ENCODE measurements at places on chromosomes 3 and 15.

GRCh38 chr3:105834768-105835167 lies 34.0 kb downstream of the CBLB start:
- no peak for DNase-seq

DNA sequence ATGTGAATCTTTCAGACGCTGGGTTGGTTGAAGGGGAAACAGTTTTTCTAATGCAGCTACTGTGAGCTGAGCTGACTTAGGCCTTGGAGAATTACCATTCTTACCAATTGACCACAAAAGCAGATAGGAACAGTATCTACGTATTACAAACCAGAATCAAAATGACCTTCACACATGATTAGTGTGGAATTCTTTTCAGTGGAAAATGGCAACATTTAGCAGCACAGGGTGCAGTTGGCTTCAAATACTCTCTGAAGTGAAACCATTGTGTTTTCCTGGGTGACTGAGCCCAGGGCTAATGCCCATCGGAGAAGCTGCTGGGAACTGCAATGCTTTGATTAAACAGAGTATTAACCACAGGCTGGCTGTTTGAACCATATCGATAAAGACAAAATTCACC lies 40.2 kb upstream of the GOLGA8J start:
- DNase-seq: no peak

DNA sequence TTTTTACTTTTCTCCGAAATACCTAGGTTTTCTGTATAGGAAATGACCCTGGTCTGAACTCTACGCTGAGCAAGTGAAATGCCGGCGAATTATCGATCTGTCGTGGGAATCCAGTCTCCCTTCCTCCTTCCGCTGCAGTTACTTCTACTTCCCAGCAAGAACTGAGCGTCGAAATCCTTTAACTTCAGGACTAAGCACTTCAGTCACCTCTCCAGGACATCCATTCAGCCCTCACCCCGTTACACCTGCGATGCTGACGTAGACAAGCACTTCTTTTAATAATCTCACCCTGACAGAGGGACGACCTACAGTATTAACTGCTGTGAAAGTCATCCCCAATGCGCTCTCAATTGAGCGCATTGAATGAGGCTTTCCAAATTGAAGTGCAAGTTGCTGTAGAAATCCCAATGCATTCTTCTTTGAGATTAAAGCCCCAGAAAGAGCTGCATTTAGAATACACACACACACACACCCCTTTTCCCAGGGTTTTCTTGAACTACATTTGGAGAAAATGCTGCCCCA lies 1.3 kb downstream of the TOP2B start:
- DNase-seq: no peak

DNA sequence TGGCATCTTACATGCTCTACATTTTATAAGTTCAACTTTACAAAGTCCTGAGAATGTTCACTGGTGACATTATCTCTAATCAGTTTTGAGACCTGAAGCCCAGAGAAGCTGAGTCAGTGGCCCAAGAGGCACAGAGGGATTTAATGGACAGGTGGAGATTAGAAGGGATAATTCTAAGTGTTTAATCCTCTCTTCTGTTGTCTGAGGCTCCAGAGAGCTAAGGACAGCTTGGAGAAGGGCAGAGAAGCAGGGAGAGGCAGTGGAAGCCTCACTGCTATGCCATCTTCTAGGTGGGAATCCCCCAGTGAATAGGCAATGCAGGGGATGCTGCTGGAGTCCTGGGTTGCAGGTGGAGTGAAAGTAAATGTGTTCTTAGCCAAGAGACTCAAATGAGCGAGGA lies 369.4 kb upstream of the SLCO3A1 start:
- no peak for DNase-seq

GRCh38 chr3:144593881-144594280 lies 622.3 kb downstream of the DIPK2A start:
- DNase-seq: no peak

DNA sequence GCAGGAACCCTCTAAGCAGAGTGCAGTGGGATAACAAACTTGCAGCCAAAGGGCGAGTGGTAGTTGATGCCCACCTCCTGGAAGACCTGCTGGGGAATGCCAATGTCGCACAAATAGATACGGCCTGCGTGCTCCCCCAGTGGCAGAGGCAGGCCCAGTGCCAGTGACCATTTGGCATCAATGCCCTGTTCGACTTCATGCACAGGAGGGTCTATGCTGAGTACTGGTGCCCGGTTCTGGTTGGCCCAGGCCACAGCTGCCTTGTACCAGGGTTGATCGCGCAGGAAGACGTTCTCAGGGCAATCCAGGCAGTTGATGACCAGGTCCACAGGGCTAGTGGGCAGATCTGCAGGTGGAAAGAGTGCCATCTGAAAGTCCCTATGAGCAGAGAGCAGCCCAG lies 17.0 kb downstream of the CLK3 start:
- DNase-seq: no peak

GRCh38 chr3:62503516-62503915 lies 130.2 kb upstream of the FEZF2 start:
- DNase-seq: no peak

DNA sequence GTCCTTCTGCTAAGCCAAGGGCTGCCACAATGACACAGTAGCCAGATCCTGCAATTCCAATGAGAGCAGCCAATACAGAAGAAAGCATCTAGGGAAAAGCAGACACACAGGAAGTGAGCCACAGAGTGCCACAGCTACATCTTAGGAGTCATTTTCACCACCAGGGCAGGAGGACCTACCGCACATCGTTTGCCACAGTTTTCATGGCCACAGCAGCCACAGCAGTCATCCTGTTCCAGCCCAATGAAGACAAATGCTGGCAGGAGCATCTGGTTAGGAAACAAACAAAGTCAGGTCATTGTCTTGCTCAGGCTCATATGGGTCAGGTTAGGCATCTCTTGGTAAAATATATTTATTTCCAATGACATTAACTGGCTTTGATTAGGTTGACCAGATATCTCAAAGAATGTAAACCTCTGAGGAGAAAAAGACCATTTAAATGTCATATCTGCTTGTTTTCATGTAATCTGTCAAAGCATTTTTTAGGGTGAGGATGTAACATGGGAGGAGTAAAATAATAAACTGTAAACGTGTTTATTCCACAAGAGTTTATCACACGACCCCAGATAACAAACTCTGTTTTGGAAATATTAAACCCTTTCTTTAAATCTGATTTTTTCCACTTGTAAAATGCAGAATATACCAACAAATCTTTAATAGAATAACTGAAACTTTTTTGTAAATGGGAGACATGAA lies 1.8 kb downstream of the TM4SF1 start:
- no peak for DNase-seq

- DNase-seq: no peak
Observed at GRCh38 chr15:52080706-52081392, 31.7 kb downstream of the BCL2L10 start.

GRCh38 chr3:147497286-147497685 lies 88.1 kb downstream of the ZIC1 start:
- DNase-seq: no peak

- no peak for DNase-seq
Observed at GRCh38 chr3:157033001-157033400, 126.9 kb downstream of the CCNL1 start.

- no peak for DNase-seq
Observed at GRCh38 chr15:49040151-49040550, 6.1 kb downstream of the SECISBP2L start.

DNA sequence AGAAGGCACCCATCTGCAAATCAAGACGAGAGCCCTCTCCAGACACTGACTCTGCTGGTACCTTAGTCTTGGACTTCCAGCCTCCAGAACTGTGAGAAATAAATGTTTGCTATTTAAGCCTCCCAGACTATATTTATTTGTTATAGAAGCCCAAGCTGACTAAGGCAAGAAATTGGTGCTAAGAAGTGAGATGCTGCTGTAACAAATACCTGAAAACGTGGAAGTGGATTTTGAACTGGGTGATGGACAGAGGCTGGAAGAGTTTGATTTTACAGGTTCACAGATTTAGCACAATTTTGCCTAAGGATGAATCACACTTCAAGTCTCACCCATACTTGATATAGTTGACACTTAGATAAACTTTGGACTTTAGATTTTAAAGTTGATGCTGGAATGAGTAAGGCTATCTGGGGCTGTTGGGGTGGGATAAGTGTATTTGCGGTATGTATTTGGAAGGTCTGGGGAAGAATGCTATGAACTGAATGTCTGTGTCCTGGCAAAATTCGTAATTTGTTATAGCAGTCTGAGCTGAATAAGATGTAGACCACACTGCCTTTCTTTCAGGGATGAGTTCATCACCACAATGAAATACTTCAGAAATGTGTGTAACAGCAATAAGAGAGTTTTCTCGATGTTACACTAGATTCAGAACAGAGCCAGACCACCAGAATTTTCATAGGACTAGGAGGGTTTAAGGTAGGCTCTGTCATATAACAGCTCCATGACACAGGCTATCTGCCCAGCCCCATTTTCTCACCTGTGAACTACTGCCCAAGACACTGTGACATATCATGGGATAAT lies 120.5 kb upstream of the LMCD1 start:
- no peak for DNase-seq

DNA sequence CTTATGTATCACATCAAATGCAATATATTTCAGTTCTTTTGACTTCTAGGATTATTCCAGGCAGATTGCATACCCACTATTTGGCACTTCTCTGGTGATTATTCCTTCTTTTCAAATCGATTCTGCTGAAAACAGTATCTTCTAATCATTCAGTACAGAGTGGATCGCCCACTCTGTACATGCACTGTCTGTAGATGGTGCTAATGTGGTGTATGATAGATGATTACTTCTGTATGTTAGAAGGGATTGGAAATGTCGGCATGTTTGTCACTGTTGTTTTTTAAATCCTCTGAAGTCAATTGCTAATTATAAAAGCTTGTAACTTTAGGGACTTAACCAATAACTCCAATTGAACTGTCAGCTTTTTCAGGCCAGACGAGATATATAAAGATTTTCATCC lies 642.5 kb downstream of the GRM7 start:
- DNase-seq: no peak

DNA sequence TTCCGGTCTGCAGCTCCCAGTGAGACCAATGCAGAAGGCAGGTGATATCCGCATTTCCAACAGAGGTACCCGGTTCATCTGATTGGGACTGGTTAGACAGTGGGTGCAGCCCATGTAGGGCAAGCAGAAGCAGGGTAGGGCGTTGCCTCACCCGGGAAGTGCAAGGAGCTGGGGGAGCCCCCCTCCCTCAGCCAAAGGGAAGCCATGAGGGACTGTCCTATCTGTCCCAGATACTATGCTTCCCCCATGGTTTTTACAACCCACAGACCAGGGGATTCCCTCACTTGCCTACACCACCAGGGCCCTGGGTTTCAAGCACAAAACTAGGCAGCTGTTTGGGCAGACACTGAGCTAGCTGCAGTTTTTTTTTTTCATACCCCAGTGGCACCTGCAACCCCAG lies 71.8 kb downstream of the CPNE4 start:
- no peak for DNase-seq

- no peak for DNase-seq
Observed at GRCh38 chr3:54235998-54236397, 113.6 kb downstream of the CACNA2D3 start.

DNA sequence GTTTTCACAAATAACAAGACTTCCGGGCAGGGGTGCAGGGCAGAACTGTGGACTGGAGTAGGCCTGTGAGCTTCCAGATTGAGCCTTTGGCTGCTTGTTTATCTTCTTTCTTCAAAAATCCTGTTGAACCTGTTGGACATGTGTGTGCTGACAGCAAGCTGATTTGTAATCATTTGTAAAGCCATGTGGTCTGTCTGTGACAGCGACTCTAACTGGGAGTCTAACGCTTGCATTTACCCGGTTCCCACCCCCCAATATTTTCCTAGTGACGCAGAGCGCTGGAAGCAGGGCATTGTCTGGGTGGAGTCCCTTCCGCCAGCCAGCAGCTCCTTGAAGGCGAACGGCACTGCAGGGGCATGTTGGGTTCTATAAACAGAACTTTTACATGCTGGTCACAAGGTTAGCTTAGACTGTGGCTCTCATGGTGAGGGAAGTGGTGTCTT lies 85.7 kb upstream of the MYZAP start:
- DNase-seq: no peak

GRCh38 chr3:197306374-197307086 lies 8.1 kb upstream of the DLG1 start:
- DNase-seq: no peak

DNA sequence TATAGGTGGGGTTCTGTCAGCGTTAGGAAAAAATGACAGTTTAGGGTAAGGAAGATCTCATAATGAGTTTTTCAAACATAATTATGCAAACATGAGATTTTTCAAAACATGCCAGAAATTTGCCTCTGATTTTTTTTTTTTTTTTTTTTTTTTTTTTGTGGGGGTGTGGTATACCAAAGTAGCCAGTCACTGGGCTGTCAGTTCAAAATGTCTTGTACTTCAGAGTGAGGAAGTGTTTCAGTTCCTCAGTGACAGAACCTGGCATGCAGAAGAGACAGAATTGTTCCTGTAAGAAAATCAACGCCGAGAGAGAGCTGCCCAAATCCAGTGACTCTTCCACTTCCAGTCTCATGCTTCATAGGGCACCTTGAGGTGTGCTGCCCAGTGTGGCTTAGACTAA lies 9.7 kb downstream of the NCBP2 start:
- DNase-seq: no peak

- DNase-seq: no peak
Observed at GRCh38 chr3:31762097-31762764, 218.8 kb downstream of the OSBPL10 start.

GRCh38 chr3:162443376-162443775 lies 946.8 kb downstream of the OTOL1 start:
- DNase-seq: no peak

DNA sequence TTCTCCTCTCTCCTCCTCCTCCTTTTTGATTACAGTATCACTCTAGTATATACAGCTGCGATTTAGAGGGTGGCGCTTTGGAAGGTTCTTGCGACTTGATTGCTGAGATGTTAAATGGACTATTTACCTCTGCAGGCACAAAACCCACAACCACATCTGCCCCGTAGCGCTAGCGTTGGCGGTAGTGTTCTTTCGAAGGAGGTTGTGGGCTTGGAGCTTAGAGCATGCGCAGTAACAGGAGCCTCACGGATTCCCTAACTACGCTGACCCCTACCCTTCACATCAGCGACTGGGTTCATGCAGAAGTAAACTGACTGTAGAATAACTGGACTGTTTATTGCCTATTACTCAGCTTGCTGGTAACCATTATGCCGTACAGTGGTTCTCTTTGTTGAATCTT lies 58.0 kb downstream of the CGGBP1 start:
- DNase-seq: peak; percentile 10

DNA sequence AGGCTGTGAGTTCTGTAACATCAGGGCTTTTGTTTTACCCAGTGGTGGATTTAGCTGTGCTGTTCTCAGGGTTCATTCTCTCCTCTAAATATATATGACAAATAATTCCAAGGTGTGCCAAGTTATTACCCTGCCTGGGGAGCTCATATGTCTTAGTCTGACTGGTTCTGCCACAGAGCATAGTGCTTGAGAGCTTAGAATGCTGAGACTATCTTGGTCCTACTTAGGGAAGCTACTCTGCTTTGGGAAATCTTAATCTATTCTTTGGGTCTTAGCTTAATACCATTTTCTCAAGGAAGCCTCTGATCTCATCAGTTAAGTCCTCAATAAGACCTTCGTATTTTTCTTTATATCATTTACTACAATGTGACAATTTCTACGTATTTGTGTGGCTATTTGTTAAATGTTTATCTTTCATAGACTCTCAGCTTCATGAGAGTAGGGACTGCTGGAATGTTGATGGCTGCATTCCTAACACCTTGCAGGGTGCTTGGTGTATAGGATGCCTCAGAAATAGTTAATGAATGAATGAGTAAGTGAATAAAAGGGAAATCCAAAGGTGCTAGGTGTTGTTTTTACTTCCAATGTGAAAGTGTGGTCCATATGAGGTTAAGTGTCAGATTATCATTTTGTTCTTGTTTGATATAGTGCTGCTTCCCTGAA lies 1.8 kb downstream of the OTOL1 start:
- DNase-seq: no peak
